ENCODE measurements at places on chromosomes 13 and 19.

- H3K4me1 ChIP-seq = no peaks in the 10 kb centered on the region
- no peaks in the 10 kb centered on the region for H3K36me3 ChIP-seq
- H3K4me3 ChIP-seq = no peak overlapping the region
- DNase-seq = no peak
- no peak overlapping the region for H3K27ac ChIP-seq
These were observed 556.8 kb upstream of the SLITRK1 start for GRCh38 chr13:84439108-84439507.

- no peaks in the 10 kb centered on the region for H3K4me1 ChIP-seq
- no peaks in the 10 kb centered on the region for H3K36me3 ChIP-seq
- H3K4me3 ChIP-seq = no peak overlapping the region
- H3K27ac ChIP-seq = no peak overlapping the region
- DNase-seq = no peak
These were observed 40.7 kb downstream of the PSG11 start for GRCh38 chr19:42985588-42985987.

DNA sequence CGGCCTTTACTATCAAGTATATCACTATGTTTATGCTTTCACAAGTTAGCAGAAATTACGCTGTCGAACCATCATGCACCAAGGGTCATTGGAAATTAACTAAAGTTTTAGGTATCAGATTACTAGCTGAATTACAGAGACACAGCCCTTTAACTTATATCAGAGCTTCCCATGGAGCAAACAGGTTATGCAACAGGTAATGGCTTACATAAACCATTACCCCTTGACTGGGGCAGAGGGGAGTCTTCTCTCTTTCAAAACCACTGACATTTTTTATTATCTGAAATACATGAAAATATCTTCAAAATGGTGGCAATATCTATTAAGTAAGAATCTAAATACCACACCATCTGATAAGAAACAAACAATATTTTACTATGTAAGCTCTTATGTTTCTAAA lies 1692.9 kb upstream of the SLC10A2 start:
- H3K4me1 ChIP-seq = no peaks in the 10 kb centered on the region
- no peaks in the 10 kb centered on the region for H3K36me3 ChIP-seq
- H3K27me3 ChIP-seq = no peaks in the 10 kb centered on the region

DNA sequence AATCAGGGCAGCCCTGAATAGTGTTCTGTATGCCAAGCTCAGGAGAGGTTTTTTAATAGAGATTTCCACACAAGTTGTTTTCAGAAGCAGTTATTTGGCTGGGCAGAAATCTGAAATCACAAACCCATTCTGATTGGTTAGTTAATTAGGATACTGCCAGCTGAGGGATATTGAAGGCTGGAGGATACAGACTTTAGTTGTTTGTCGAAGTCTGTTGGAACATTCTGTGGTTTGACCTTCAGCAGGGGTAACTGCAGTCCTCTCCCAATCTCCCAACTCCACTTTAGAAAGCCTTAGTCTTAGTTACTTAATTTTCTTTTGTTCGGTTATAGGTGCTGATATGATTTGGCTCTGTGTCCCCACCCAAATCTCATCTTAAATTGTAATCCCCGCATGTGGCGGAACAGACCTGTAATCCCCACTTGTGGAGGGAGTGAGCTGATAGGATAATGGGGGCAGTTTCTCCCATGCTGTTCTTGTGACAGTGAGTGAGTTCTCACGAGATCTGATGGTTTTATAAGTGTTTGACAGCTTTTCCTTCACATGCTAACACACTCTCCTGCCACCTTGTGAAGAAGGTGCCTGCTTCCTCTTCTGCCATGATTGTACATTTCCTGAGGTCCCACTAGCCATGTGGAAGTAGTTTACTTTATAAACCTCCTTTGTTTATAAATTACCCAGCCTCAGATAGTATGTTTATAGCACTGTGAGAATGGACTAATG lies 169.2 kb downstream of the GPC5 start:
- H3K4me1 ChIP-seq = no peaks in the 10 kb centered on the region
- no peaks in the 10 kb centered on the region for H3K27me3 ChIP-seq
- H3K4me3 ChIP-seq = no peak overlapping the region
- H3K36me3 ChIP-seq = no peaks in the 10 kb centered on the region
- DNase-seq = no peak

DNA sequence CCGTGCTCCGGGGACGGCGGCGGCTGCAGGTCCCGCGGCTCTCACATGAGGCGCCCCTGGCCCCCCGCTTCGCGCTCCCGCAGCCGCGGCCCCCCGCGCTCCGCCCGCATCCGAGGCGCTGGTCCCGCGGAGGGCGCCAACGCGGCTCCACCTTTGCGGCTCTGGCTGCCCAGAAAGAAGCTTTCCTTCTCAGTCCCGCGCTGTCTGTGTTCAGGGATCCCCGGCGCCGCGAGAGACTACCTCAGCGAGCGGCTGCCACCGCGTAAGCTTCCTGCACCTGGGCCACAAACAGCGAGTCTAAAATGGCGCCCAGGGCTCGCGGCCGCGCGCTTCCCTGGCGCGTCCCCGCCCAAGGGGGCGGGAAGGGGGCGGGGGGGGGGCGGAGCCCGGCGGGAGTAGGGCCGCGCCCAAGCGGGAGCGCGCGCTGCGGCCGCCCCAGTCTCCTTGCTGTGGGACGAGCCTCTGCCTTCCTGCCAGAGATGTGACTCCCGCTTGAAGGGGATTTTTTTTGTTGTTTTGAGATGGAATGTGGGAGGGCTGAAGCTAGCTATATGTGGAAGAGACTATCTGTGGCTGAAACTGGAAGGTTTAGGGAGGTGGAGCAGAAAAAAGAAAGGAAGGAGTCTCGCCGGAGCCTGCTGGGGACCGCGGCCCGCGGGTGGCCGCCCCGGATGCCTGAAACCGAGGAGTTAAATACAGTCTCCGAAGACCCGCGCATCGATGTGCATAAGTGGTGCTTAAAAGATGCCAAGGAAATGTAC lies at the start of gene FBXL3:
FBXL3 (minus strand) TSS at position 299 of the 761 bp plus-strand sequence. CDS start 5,299 bp downstream, outside the sequence.
- H3K27ac ChIP-seq = peak within 1 kb of the TSS; percentile 99
- H3K36me3 ChIP-seq = peaks cover 36% of the 10 kb centered on the region
- H3K4me1 ChIP-seq = peaks cover 56% of the 10 kb centered on the region
- no peaks in the 10 kb centered on the region for H3K27me3 ChIP-seq

DNA sequence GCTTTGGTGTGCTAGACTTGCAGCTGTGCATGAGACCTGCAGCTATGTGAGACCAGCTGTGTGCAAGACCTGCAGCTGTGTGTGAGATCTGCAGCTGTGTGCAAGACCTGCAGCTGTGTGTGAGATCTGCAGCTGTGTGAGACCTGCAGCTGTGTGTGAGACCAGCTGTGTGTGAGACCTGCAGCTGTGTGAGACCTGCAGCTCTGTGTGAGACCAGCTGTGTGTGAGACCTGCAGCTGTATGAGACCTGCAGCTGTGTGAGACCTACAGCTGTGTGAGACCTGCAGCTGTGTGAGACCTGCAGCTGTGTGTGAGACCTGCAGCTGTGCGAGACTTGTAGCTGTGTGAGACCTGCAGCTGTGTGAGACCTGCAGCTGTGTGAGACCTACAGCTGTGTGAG lies 6.7 kb upstream of the DCUN1D2 start:
- no peak for DNase-seq
- no peaks in the 10 kb centered on the region for H3K27me3 ChIP-seq
- H3K4me1 ChIP-seq = peaks cover 38% of the 10 kb centered on the region
- H3K36me3 ChIP-seq = peaks cover 64% of the 10 kb centered on the region
- H3K4me3 ChIP-seq = no peak overlapping the region

GRCh38 chr19:14198384-14199376 lies 7.3 kb downstream of the ADGRL1 start:
- H3K36me3 ChIP-seq = no peaks in the 10 kb centered on the region
- DNase-seq = no peak

- no peaks in the 10 kb centered on the region for H3K36me3 ChIP-seq
- no peaks in the 10 kb centered on the region for H3K4me1 ChIP-seq
- H3K27me3 ChIP-seq = no peaks in the 10 kb centered on the region
- DNase-seq = no peak
- no peak overlapping the region for H3K4me3 ChIP-seq
These were observed 49.3 kb downstream of the GNG7 start for GRCh38 chr19:2653218-2653617.

DNA sequence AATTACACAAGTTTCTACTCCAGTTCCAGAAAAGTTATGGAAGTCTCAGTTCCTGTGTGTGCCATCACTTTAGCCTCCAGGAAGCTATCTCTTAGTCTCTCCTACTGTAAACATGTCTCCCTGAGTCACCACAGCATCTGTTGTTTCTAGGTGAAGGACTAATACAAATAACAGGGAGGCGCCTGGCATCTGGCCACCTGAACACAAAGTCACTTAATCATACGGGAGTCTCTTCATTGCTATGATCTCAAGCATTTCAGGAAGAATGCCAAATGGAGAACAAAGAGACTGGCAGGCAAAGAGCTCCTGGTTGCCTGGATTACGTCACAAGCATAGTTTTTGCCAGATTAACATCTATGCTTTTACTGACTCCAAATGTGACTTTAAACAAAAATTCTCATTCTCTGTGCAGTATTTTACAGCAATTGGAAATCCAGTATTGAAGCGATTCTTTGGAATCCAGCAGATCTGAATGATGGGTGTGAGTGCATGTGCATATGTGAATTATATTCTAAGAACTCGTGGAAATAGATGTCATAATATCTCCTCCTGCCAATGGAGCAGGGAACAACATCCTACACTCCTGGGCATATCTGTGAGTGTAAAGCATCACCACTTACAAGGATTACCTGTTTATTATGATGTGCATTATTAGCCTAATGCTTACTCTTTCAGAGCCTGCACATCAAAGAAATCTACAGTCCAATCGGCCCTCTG lies 572.8 kb downstream of the PCDH9 start:
- no peak overlapping the region for H3K27ac ChIP-seq
- no peaks in the 10 kb centered on the region for H3K27me3 ChIP-seq
- H3K4me3 ChIP-seq = no peak overlapping the region
- no peaks in the 10 kb centered on the region for H3K4me1 ChIP-seq
- H3K36me3 ChIP-seq = no peaks in the 10 kb centered on the region

DNA sequence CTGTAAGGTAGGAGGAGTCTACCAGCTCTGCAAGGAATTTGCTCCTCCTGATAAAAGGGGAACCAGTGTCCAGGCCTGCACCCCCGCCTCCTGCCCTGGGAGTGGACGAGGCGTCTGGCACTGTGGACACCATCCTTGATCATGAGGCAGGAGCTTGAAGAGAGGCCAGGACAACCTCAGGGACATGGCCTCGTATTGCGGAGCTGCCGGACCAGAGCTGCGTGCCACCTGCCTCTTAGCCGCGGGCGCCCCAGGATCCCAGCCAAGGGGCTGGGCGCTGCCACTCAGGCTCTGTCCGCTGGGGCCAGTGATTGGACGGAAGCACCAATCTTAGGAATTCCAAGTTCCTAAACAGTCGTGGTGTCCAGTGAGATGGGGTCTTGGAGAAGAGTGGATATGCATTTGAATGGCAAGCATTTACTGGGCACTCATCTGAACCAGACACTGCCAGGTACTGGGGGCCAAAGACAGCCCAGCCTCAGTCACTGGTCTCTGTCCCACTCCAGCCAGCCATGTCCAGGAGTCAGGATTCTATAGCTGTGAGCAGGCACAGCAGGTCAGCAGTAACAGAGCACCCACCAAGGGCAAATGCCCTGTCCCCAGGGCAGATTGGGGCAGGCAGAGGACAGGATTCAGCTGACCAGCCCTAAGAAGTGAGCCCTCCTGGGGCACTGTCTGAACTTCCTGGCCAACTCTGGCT lies 39.1 kb upstream of the ANKRD10 start:
- H3K4me3 ChIP-seq = no peak overlapping the region
- H3K4me1 ChIP-seq = peaks cover 46% of the 10 kb centered on the region
- no peak for DNase-seq
- H3K27ac ChIP-seq = no peak overlapping the region
- no peaks in the 10 kb centered on the region for H3K36me3 ChIP-seq

DNA sequence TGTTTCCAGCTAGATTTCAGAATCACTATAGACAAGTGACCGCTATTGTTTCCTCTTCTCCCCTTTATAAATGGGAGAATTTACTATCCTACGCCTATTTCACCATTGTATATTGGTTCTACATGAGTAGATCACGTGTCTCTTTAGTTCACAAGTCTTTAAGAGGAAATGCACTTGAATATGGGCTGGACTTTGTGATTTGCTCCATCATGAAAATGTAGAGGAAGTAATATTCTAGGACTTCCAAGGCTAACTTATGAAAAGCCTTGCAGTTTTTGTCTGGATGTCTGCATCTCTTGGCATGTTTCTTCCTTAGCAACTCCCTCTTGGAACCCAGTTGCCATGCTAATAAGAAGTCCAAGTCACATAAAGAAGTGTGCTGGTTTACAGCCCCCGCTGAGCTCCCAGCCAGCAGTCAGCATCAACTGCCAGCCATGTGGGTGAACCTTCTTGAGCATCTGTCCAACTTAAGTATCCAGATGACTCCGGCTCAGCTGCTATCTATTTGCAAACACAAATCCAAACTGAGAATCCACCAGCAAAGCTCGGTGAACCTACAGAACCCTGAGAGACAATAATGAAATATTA lies 4.8 kb upstream of the FBXL3 start:
- H3K27ac ChIP-seq = no peak overlapping the region
- no peak for DNase-seq
- H3K36me3 ChIP-seq = peaks cover 4% of the 10 kb centered on the region
- no peaks in the 10 kb centered on the region for H3K27me3 ChIP-seq
- H3K4me1 ChIP-seq = peaks cover 38% of the 10 kb centered on the region
- H3K4me3 ChIP-seq = no peak overlapping the region

GRCh38 chr13:99897076-99897440 lies 74.5 kb downstream of the ZIC5 start:
- peaks cover 13% of the 10 kb centered on the region for H3K4me1 ChIP-seq
- DNase-seq = no peak
- H3K27ac ChIP-seq = no peak overlapping the region
- H3K36me3 ChIP-seq = no peaks in the 10 kb centered on the region

- peaks cover 73% of the 10 kb centered on the region for H3K4me1 ChIP-seq
- H3K36me3 ChIP-seq = peaks cover 86% of the 10 kb centered on the region
- H3K27ac ChIP-seq = peak overlapping the region; percentile 100
- DNase-seq = peak; percentile 31
- H3K4me3 ChIP-seq = peak overlapping the region; percentile 86
These were observed 3.3 kb downstream of the RPS19 start for GRCh38 chr19:41863209-41863931.

DNA sequence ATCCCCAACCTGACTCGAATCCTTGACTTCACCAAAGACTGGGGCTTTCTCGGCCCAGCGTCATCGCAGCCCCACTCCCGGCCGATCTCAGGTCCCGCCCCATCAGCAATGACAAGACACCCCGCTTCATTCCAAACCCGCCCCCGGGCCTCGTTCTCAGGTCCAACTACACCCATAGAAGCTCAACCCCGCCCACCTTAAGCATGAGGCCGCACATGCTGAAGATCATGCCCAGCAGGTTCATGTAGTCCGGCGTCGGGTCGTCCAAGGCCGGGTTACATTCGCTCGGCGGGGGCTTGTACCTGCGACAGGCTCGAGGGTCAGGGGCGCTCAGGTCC lies 2.3 kb downstream of the WDR83 start:
- peaks cover 89% of the 10 kb centered on the region for H3K36me3 ChIP-seq
- no peak for DNase-seq
- H3K4me1 ChIP-seq = peaks cover 56% of the 10 kb centered on the region
- peak overlapping the region; percentile 100 for H3K27ac ChIP-seq
- peak overlapping the region; percentile 95 for H3K4me3 ChIP-seq
